Fibroblast of skin of right quadriceps (primary cell): ENCODE measurements at places on chromosomes 2 and 18.
A peak's percentile ranks its signal among the peaks of the same experiment; 100 is the strongest.

DNA sequence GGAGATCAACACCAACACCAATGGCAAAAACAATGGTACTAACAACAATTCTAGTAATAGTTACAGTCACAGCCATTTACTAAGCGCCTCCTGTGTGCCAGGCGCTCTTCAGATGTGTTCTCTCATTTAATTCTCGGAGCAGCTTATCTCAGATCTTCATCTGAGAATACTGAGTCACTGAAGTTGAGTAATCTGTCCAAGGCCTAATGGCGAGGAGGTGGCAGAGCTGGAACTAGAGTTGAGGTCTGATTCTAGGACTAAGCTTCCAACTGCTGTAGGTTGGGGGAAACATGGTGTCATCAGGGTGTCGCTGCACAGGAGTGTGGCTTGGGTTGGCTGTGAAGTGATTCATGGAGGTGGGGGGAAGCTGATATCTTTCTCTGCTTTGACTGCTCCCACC is 156.1 kb downstream of the DYSF start:
- DNase-seq = peak; percentile 61

DNA sequence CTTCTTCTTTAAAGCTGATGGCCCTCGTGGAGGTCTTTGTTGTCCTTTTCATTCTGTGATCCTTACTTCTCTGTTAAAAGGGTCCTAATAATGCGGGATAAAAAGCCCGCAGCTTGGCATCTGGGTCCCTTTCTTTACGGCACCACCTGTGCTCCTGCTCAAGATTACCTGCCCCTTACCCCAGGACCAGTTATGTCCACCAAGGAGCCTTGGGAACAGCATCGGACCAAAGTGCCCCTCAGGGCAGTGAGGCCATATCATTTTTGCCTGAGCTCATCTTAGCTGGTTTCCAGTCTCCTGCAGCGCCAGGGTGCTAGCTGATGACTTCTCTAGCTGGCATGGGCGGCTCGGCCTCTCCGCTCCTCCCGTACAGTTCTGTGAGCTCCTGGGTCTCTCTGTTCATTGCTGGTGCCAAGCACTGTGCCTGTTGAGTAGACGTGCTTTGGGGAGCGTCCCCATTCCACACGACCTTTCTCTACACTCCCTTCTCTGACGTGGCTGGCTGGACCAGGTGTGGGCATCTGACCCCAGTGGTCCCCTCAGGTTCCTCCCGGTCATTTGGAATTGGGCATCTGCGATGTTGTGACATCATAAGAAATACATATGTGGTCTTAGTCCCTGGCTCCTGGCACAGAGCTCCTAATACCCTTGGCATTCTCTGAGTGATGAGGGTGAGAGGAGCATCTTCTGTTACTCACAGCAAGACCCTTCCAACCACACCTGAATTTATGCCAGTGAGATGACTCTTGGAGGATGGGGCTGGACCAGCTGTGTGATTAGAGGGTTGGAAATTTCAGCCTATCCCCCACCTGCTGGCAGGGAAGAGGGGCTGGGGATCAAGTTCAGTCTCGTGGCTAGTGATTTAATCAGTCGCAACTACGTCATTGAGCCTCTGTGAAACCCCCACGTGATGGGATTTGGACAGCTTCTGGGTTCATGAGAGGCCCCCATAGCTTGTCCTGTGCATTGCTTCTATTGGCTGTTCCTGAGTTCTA is 134.2 kb upstream of the HS6ST1 start:
- no peak for DNase-seq

DNA sequence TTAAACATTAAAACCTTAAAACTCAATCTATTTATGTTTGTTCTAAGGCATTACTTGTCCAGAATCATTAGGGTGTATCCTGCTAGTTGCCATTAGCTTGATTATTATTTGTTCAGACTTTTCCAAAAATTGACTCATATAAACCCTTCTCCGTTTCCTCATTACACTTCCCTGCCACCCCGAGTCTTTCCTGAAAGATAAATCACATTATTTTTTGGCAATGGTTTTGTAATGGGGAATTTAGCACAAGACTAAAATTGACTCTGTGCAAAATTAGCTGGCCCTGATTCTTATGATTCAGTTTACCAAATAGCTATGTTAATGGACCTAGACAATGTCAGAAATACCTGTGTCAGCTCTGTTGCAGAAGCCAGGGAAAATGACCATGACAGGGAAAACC is 112.2 kb upstream of the NT5C1B start:
- DNase-seq = no peak

GRCh38 chr18:69854455-69854854 is 93.2 kb downstream of the CD226 start:
- no peak for DNase-seq

- DNase-seq = no peak
These were observed 125.8 kb upstream of the MSTN start for GRCh38 chr2:190188289-190188688.

- no peak for DNase-seq
These were observed 21.6 kb upstream of the SLC9A2 start for GRCh38 chr2:102597788-102598187.

DNA sequence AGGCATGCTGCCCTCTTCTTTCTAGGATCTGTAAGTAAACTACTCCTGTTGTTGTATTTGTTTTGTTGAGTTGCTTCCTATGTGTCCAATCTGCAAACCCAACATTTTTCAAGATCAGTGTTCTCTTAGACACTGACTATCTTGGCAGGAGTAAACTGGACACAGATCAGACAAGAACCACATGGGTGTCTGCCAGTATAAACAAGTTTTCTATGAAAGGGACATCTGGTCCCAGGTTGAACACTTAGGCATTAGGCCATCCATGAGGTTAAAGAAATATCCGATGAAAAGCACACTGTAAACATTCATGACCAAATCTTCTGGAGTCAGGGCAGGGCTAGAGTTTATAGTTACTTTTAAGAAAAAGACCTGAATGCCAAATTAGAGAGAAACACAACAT is 441.8 kb downstream of the NYAP2 start:
- DNase-seq = no peak

DNA sequence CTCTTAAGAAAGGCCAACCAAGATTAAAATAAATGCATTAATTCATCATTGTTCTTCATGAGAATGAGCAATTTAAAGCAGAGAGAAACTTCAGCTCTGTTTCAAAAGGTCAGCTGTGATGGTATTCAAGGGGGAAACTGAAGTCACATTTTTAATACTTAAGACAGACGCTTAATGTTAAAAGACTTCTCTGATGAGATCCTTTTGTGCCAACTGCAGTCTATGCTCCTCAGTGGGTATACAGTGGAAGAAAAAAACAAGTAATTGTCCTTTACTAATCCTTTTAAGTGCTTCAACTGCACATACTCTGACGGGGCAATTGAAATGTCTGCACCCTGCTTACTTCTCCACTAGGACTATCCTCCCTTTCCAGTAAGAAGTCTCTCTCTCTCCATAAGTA is 309.7 kb downstream of the GULP1 start:
- no peak for DNase-seq

DNA sequence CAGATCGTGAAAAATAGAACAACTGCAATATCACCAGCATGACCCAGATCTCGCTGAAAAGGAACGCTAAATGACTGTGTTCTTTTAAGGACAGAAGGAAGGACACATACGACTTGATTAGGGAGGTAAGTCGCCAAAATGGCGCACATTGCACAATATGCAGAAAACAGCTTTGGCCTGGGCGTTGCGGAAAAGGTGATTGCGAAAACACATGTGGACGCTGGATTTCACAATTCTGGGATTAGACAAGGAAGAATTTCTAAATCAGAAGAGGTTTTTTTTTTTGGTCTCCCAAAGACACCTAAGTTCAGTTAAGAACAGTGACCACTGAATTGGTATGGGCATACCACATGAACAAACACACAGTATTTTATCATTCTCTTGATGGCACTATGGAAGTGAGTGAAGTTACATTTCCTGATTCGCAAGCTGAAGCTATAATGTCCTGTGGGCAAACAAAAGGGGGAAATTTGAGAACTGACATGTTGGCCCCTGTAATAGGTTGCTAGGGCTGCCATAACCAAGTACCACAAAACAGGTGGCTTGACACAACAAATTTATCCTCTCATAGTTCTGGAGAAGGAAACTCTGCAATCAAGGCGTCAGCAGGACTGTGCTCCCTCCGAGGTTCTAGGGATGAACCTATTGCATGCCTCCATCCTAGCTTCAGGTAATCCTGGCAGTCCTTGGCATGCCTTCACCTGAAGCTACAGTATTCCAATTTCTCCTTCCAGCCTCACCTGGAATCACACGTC is 25.8 kb upstream of the ERICH2 start:
- DNase-seq = no peak

GRCh38 chr2:208638059-208638458 is 231.5 kb downstream of the PTH2R start:
- no peak for DNase-seq

DNA sequence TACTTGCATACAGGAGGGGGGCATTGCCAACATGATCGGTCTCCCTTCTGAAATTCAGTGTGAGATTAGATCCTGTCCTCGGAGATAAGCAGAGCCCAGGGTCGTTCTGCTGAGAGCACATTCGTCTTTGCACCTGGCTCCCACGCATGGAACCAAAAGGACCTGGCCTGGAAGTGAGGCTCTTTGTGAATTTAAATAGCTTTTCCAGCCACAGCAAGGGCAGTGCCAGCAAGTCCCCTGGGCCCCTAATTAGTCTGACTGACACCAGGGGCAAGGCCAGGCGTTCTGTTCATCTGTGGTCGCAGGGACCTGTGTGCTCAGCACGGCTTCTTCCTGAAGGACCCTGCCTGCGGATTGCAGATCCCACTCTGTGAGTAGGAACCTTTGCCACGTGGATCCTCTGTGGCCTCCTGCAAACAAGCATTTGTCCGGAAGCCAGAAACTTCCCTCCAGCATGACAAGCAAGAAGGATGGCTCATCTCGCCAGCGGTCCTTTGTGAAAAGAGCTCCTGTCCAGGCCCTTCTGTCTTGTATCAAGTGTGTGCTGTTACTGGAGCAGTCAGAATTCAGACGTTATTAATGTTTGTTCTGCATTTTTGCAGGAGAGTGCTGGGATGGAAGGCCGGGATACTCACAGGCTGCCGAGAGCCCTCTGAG is 128.7 kb downstream of the TPO start:
- DNase-seq = no peak

DNA sequence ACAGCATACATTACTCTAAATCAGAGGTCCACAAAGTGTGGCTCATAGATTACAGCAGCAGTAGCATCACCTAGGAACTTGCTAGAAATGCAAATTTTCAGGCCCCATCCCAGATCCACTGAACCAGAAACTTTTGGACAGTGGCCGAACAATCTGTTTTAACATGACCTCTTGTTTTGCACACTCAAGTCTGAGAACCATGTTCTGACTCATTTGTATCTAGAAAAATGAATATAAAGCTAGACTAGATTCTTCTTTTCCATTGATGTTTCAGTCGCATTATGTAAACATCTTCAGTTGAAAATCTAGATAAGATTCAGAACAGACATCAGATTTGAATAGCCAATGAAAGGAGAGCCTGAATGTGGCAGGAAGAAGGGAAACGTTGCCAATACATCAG is 608.8 kb downstream of the LRP1B start:
- DNase-seq = no peak

GRCh38 chr2:218858138-218858445 is 1.5 kb upstream of the WNT6 start:
- no peak for DNase-seq

- no peak for DNase-seq
These were observed 144.1 kb upstream of the COPS8 start for GRCh38 chr2:236941551-236941950.

- no peak for DNase-seq
These were observed 118.4 kb downstream of the B3GNT2 start for GRCh38 chr2:62314291-62314690.

GRCh38 chr2:215356334-215356947 is 44.6 kb downstream of the ATIC start:
- DNase-seq = no peak

- DNase-seq = no peak
These were observed 12.1 kb upstream of the CYBRD1 start for GRCh38 chr2:171509945-171510731.

DNA sequence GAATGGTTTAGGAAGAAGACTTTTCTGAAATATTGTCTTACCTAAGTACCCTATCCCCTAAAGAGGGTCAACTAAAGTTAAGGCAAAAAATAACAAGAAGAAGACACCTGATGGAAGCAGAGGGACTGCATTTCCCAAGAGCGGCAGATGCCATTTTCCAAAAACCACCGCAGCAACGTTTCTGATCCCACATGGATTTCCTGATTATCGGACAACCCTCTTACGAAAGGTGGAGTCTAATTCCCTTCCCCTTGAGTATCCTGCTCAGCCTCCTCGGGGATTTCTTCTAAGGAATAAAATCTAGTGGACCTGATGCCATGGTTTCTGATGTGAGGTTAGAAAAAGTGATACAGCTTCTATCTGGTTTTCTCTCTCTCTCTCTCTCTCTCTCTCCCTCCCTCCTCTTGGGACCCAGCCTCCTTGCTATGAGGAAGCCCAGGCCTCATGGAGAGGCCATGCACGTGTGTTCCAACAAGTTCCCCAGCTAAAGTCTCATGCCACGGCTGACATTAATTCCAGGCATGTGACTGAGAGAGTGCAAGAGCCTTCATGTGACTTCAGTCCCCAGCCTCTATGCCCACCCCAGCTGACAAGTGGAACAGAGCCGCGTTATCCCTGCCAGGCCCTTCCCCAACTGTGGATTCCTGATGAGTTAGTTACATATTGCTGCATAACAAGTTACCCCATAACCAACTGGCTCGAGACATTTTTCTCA is 150.3 kb downstream of the SMAD2 start:
- DNase-seq = no peak

GRCh38 chr2:218465987-218466633 is 47.2 kb downstream of the VIL1 start:
- DNase-seq = peak; percentile 31

DNA sequence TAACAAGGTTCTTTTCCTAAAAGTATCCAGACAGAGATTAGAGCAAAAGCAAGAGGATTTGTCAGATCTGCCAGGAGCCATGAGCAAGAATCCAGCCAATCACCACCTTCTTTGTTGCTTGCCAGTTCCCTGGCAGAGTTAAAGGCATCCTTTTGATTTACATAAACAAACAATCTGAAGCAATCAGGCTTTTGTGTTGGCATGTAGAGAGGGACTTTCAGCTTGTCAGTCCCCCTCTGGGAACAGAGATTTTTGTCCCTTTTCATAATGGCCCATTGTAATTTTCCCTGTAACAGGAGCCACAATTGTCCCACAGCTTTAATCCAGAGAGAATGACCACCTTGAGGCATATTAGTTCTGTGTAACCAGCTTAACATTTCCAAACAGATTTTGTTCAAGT is at the start of gene ERMN:
Gene ERMN, minus strand, starts transcription at position 39 of the 400 bp plus-strand sequence. CDS start 182 bp downstream, outside the sequence.
- DNase-seq = no peak
